ENCODE measurements at places on chromosomes 6 and 20. TPM values are rescaled to one million over a fixed set of nuclear protein-coding genes. Genes with fewer than 3 reads are reported as not detected.

Gene EDEM2
- 101 TPM for total RNA-seq

Gene RNF114
- total RNA-seq = 53.2 TPM

Gene HCRTR2
- not detected for total RNA-seq

Gene TASP1
- total RNA-seq = 6.0 TPM

Gene TRIM31
- total RNA-seq = not detected

Gene RNF39
- 0.07 TPM for total RNA-seq

Gene SAMD10
- 3.6 TPM for total RNA-seq

Gene ESF1
- total RNA-seq = 10.7 TPM

Gene OTOR
- total RNA-seq = not detected

Gene REM1
- 0.07 TPM for total RNA-seq

Gene ASXL1
- 44.0 TPM for total RNA-seq

Gene SYCP2
- total RNA-seq = 0.36 TPM

Gene IRAK1BP1
- total RNA-seq = 4.2 TPM

All from smooth muscle cell of the pulmonary artery (primary cell).